ENCODE measurements at places on chromosomes 16 and 17.

GRCh38 chr17:50273654-50274040, 619 bp upstream of the TMEM92 start:
- peak; percentile 59 for DNase-seq

DNA sequence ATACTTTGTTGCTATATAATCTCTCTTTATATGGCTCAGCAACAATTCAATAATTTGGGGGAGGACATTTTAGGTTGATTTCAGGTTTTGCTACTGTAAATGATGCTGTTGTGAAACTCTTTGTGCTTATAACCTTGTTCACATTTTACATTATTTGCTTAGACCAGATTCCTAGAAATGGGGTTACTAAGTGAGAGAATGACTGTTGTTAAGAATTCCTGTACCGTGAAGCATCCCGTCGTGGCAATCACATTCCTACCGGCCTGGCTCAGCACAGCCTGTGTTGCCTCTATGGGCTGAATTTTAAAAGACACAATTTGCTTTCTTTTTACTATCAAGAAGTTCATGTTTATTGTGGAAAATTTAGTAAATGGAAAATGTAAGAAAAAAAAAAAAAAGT, 31.4 kb downstream of the B9D1 start:
- peak; percentile 57 for DNase-seq

DNA sequence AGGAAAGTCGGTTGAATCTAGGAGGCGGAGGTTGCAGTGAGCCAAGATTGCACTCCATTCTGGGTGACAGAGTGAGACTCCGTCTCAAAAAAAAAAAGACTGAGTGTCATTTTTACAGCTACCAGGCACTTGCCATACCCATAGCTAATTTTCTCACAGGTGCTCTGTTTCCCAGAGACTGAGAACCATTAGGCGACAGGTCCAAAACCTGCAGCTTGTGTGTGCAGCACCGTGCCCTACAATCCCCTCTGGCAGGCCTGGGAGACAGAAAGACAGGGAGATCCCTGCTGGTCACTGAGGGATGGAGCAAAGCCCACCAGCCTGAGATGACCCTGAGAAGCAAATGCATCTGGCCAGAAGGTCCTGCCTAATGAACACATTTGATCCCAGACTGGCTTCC, 2.7 kb downstream of the TFAP4 start:
- no peak for DNase-seq

- DNase-seq = no peak
Observed at GRCh38 chr16:61324044-61324443, 712.2 kb downstream of the CDH8 start.

DNA sequence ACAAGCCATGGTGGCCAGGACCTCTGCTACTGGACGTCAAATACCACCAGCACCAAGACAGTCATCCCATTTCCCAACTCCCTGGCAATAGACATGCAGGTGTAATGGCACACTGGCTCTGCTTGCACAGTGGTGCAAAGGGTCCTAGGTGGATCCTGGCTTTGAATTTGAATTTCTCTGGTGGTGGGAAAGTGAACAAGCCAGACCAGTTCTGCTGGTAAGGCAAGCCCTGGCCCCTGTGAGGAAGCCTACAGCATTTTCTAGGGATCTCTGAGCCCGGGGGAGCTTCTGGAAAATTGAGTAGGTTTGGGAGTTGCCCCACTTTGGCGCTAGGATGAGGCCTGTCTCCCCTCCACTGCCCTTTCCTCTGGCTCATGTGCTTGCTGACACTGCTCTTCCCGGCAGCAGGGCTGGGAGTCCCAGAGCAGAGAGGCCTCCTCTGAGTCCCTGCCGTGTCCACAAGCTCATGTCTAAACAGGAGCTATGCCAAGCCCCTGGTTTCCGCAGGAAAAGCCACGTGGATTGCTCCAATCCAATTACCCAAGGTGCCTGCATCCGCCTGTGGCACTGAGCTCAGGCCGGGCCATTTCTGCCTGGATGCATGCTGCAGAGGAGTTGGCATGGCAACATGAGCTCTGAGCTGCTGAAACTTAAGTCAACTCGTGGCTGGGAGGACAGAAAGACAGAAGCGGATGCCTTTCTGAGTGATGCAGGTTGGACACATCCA, 67.0 kb downstream of the PRMT7 start:
- DNase-seq = no peak

- DNase-seq = peak; percentile 61
Observed at GRCh38 chr17:27747462-27748359, 52.6 kb downstream of the NOS2 start.

DNA sequence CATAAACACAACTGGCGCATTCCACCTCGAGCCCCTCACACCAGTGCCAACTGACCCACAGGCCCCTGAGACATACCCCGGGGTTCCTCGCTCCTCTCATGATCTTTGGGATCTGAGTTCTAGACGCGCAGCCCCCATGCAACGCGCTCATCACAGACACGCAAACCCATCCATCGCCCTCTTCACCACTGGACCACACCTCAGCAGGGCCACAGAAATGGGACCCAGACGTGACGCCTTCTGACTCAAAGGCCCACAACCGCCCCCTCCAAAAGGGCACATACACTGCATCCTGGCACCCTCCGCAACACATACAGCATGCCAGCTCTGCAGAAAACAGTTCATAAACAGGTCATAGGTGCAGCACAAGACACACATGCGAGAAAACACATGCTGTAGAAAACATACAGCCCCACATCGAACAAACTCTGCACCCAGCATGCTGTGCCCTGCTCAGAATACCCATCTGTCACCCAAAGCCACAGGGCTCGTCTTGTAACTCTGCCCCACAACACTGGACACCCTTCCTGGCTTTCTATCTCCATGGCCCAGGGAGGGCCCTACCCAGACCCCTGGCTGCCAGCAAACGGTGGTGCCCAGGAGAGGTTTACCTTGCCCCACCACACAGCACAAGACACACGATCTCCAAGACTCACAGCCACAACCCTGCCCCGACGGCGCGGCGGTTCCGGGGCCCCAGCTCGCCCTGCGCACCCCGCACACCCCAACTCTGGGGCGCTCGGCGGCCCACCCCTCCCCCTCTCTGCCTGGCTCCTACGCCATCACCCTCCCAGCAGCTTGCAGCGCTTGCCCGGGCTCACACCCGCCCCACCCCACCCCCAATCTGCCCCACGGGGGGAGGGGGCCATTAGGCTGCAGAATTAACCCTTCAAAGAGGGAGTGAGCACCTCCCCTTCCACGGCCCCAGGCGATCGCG, 887 bp downstream of the ZBTB4 start:
- DNase-seq = no peak

DNA sequence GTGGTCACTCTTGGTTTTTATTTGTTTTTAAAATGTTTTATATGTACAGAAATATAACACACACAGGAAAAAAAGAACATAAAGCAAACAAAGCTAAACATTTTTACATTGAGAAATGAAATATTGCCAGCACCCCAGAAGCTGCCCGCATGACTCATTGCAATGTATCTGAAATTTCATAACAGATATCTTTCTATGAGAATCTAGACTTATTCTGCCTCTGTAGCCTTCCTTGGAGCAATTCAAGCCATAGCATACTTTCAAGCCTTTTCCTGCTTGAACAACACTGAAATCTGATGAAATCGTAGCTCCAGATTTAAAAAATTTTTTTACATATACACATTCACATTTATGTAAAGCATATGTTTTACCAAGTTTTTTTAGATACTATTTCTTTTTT, 86.9 kb downstream of the RBBP6 start:
- no peak for DNase-seq

GRCh38 chr16:57614536-57614935, 13.9 kb upstream of the ADGRG1 start:
- peak; percentile 49 for DNase-seq

DNA sequence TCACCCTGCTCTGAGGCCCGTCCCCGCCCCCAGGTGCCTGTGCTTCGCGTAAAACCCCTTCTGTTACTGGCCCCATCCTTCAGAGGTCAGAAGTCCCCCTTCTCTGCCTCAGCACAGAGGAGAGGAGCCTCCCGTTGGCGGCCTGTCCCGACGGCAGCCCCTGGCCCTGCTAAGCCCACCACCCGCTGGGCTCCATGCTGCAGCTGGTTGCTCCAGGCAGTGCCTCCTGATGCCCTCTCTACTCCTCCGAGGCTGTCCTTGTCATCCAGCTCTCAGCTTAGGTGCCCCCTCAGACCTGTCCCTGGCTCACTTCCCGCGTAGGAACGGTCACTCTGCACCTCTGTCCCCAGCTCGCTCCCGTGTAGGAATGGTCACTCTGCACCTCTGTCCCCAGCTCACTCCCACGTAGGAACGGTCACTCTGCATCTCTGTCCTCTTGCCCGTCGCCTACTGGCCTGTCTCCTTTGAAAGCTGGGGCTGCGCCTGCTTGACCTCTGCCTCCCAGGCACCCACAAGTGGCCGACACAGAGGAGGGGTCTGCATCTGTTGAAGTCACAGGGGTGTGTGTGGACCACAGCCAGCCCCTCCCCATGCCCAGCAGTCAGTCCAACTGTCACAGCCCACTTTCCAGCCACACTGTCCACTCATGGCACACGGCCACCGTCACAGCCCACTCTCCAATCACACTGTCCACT, 31.7 kb upstream of the ZC3H18 start:
- no peak for DNase-seq

- DNase-seq = no peak
Observed at GRCh38 chr17:82900741-82901140, 60.9 kb upstream of the ZNF750 start.

- DNase-seq = no peak
Observed at GRCh38 chr17:79711715-79712305, 18.9 kb upstream of the ENPP7 start.

DNA sequence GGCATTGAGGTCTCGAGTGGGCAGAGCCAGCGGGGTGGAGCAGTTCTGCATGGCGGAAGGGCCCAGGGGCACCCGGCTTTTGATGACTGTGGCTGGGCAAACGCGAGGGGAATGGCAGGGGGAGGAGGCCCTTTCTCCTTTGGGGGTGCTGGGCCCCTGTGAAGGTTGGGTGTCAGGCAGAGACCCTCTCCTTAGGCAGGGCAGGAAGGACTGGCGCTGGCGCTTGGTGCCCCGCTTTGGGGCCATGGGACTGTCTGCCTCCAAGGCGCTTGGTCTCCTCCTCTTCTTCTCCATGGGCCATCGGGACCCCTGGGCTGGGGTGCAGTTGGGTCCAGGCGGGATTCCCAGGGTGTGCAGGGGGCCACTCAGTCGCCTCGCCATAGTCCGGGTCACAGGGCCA, 12.8 kb upstream of the GFAP start:
- no peak for DNase-seq

DNA sequence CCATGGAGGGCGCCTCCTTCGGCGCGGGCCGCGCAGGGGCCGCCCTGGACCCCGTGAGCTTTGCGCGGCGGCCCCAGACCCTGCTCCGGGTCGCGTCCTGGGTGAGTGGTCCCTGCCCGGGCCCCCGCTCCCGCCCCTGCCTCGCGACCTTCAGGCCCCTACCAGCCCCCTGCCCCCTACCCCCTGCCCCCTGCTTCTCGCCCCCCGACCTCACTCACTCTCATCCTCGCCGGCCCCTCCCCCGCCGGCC, 256 bp downstream of the SYNGR3 start:
- DNase-seq = no peak

DNA sequence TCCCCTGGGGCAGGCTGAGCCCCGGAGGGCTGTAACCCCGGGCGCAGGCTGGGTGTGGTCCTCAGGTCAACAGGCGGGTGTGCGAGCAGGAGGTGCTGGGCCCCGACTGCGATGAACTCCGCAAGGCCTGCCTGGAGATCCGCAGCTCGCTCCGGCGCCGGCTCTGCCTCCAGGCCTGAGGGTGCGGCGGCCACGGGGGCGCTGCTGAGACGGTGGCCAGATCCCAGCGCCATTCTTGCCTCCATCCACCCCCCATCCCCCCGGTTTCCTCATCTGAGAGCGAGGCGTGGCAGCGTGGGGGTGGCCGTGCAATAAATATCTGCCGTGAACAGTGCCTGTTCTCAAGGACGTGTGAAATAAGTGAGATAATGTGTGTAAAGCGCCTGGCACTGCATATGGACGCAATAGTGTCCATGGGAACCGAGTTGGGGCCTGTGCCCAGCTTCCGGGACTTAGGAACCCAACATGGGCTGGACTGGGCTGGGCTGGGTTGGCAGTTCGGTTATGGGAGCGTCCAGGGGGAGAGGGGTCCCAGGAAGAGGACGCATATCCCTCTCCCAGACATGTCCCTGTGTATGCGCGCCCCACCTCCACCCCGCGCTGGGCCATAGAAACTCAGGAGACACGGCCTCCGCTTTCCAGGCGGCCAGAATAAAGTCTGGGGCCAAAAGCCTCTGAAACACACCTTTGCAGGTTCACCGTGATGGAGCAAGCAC, 15.0 kb downstream of the ZNF213 start:
- DNase-seq = peak; percentile 88

GRCh38 chr17:55540414-55541091, 29.3 kb upstream of the SMIM36 start:
- DNase-seq = no peak

- DNase-seq = no peak
Observed at GRCh38 chr16:68283801-68284598, 19.7 kb downstream of the SLC7A6 start.

DNA sequence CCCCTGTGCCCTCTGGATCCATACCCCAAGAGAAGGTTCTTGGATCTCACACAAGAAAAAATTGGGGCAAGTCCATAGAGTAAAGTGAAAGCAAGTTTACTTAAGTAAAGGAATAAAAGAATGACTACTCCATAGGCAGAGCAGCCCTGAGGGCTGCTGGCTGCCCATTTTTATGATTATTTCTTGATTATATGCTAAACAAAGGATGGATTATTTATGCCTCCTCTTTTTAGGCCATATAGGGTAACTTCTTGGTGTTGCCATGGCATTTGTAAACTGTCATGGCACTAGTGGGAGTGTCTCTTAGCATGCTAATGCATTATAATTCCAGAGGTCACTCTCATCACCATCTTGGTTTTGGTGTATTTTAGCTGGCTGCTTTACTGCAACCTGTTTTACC, 70.8 kb downstream of the NLK start:
- no peak for DNase-seq

DNA sequence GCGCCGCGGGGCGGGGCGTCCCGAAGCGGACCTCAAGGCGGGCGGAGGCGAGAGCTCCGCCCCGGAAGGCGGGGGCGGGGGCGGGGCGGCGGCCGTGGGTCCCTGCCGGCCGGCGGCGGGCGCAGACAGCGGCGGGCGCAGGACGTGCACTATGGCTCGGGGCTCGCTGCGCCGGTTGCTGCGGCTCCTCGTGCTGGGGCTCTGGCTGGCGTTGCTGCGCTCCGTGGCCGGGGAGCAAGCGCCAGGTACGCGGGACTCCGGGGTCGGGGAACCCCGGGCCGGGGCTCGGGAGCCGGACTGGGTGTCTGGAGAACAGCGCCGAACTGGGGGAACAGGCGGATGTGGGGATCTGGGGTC, at the start of gene TNFRSF12A:
Gene TNFRSF12A, plus strand, starts transcription at position 122 of the 357 bp plus-strand sequence. Its CDS starts 30 bp downstream, at position 152.
- DNase-seq = peak; percentile 91

GRCh38 chr17:51873302-51873701, 285.2 kb downstream of the CA10 start:
- DNase-seq = no peak

DNA sequence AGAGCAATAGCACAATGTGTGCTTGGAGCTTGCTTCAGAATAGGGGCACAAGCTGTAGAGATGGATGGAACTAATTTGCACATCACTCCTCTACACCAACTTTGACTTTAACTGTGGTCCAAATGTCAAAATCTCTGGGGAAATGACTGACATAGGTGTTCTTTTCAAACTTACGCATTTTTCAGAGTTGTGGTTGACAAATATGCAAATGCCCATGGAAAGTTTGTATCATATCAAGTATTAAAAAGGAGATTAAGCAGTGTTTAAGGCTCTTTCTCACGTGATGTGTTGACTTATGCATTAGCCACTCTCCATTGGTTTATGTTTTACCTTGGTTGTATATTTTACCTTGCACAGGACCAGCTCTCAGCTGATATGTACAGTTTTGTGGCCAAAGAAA, 77.1 kb downstream of the ELAC2 start:
- DNase-seq = no peak

- DNase-seq = peak; percentile 51
Observed at GRCh38 chr17:1568950-1569810, 6.6 kb upstream of the PITPNA start.
